ENCODE measurements at places on chromosomes 7 and 10.
A peak's percentile ranks its signal among the peaks of the same experiment; 100 is the strongest.

- DNase-seq: no peak
Measured at GRCh38 chr7:140069298-140069949, 6.7 kb upstream of the PARP12 start.

- DNase-seq: no peak
Measured at GRCh38 chr7:112511451-112512202, 30.8 kb downstream of the LSMEM1 start.

DNA sequence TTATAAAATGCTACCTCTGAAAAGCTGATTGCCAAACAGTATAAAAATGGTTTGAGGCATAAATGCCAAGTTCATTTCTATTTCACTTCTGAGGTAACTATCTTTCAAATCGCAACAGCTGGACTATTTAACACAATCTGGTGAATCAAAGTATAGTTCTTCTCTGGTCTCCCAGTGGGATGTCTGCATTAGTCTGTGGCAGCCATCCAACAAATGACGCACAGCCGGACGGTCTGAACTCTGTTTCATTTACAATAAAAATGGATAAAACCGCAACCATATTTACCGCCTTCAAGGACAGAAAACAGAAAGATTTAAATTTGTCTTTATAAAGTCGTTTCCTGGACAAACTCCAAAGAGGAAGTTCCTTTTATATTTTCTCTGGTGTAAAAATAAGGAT, 41.9 kb downstream of the ENO4 start:
- peak; percentile 90 for DNase-seq

DNA sequence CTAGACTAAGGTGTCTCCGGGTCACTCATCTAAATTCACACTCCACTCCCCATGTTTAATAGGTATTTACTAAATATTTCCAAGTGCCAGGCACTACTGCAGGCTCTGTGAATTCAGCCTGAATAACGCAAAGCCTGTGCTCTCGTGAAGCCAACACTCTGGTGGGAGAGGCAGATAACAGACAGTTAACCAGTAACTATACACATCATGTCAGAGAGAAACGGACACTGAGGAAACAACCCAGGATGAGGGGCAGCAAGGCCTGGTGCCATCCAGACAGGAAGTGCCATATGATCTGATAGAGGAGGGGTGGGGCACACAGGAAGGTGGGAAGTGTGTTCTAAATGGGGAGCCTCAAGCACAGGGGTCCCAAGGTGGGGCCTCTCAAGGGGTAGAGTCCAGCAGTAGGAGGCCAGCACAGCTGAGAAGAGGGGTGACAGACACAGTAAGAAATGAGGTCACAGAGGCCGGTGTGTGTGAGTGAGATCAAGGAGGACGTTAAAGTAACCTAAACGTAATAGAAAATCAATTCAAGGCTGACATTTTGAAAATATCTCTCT, 85.3 kb downstream of the LARP4B start:
- DNase-seq: no peak

DNA sequence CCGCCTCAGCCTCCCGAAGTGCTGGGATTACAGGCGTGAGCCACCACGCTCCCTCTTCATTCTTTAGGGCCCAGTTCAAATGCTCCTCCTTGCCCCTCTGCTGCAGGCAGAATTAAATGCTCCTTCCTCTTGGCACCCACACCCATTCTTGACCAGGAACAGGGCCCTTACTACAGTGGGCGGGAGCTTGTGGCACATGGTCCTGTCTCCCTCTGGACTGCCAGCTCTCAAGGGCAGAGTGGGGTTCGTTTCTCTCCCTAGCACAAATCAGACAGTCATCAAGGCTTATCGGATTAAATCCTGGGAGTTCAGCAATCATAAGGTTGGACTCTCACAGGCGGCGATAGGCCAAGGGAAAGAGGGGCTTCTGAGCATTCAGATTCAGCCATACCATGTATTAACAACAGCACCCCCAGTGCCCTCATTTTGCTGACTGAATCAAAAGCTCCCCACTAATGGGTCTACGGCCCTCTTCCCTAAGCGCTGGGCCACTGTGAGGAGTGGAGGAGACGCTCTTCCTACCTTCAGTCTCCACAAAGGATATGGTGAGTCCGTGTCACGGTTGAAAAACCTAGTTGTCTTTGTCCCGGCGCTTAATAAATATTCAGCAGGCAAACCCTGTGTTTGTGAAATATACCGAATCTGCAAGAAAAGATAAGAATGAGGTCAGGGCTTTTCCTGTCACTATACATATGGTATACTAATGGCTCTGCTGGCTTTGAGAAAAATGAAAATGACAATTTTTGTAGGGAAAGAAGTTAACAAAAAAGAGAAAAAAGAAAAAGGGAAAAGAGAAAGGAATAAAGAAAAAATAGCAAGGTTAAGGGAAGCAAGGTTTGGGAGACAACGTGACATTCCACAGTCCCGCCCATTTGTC, 107.4 kb downstream of the CLEC2L start:
- no peak for DNase-seq

DNA sequence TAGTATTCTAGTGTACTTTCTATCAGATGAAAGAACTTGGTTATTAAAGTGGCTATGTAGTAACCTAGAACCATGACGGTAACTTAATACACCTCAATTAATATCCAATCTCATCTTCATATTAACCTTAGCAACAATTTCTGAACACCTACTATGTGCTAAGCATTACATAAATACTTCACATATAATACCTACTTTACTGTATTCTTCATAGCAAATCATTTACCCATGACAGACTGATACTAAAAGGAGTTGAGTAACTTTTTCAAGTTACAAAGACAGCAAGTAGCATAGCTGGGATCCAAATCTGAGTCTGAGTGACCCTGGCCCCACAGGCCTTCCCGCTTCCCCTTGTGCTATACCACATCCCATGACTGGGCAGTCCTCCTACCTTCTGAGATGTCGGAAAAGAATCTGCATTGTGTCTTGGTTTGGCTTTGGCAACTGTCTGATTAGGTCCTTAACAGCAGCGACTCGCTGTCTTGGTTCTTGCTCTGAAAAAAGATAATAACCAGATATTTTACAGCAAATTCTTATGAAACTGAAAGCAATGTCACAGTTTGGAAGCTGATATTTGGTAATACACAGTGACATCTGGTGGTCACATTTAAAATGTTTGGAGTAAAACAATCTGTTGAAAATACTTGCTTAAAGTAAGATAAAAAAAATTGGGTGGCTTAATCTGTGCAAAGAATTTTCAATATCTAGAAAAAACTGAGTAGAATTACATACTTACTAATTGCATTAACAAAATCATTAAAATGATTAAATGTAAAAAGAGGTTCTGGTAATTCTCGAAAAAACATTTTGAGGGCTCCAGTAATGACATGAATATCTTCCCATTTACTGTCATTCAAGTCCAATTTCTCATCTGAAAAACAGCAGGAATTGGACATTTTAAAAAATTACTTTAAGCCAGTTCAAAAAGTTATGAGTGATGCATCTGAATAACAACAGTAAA, 120.1 kb downstream of the ARHGAP12 start:
- peak; percentile 56 for DNase-seq

GRCh38 chr10:132229834-132230556, 43.2 kb downstream of the DPYSL4 start:
- DNase-seq: no peak

DNA sequence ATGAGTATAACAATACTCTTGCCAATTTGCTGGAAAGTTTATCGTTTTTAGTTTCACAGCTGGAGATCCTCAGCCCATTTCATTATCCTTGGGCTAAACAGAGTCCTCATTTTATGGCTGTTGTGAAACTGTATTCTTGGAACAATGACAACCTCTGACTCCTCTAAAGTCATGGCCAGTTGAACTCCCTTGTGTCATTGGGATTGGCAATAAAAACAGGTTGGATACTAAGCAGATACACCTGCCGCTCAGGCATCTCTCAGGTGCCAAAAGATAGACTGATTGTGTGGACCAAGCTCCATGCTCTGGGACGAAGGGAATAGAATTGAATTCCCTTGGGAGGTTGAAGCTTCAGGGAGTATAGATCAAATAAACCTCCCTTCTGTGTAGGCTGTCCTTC, 182.2 kb downstream of the WDR11 start:
- no peak for DNase-seq

DNA sequence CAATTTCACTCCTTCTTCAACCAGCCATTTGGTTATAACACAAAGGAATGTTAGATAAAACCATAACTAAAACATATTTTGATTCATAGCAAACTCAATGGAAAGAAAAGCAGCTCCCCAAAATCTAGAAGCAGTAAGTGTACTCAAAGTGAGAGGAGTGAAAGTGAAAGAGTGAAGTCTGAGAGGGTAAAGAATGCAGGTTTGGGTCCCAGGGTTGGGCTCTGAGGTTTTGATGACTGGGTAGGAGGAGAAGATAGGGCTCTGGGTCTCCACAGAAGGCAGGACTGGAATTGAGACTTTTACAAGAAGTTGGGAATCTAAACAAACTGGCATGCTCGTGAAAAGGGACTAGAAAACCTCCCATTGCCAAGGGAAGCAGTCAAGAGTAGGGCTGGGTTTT, 85.4 kb upstream of the RSU1 start:
- no peak for DNase-seq

DNA sequence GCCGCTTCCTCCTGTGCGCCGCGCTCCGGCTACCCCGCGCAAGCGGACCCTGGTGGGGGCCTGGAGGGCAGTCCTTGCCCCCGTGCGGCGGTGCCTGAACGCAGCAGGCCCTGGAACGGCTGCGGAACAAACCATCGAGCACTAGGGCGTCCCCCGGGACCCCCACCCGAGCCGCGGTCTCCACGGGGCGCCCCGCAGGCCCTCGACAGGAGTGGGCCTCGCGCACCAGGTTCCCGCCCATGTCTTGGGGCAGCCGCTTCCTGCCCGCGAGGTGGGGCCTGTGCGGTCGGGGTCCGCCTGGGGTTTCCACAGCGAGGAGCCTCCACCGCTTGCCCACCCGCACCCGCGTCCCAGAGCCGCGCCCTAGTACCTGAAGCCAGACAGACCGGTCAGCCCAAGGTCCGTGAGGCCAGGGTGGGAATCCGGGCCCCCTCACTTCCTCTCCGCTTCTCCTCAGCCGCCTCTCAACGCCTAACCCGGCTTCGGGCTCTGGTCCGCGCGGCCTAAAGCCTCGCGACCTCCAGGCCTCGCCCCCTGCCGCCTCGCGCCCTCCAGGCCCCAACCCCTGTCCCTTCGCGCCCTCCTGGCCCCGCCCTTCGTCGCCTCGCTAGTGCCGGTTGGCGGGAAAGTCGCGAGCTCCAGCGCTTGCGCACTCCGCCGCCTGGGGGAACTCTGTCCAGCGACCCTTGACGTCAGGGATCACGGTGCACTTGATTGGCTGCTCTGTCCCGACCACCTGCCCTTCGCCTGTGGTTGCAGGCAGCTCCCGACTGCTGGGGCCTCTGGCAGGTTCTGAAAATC, 7.0 kb upstream of the GBX1 start:
- no peak for DNase-seq

- DNase-seq: no peak
Measured at GRCh38 chr7:157077021-157077420, 61.7 kb upstream of the UBE3C start.

Data from fibroblast of skin of left quadriceps (primary cell).